Activated naive CD8-positive, alpha-beta T cell treated with anti-CD3 and anti-CD28 coated beads, Interleukin-2, amount 10 ng/mL, durations not matched to agents 7 days and 5 days (primary cell): ENCODE measurements at places on chromosomes 16 and 17. TPM values are rescaled to one million over a fixed set of nuclear protein-coding genes. Genes with fewer than 3 reads are reported as not detected.

- peaks cover 54% of the 10 kb centered on the region for H3K4me1 ChIP-seq
- DNase-seq = no peak
- peak overlapping the region; percentile 27 for H3K27ac ChIP-seq
- H3K27me3 ChIP-seq = no peaks in the 10 kb centered on the region
- peaks cover 47% of the 10 kb centered on the region for H3K36me3 ChIP-seq
Observed at GRCh38 chr17:2190014-2190413, 113.6 kb downstream of the SMG6 start.

- peaks cover 6% of the 10 kb centered on the region for H3K36me3 ChIP-seq
- H3K4me3 ChIP-seq = no peak overlapping the region
- no peaks in the 10 kb centered on the region for H3K27me3 ChIP-seq
- no peaks in the 10 kb centered on the region for H3K4me1 ChIP-seq
- DNase-seq = no peak
Observed at GRCh38 chr17:63382136-63382535, 64.0 kb downstream of the CYB561 start.

GRCh38 chr17:36703860-36704266 is 102.5 kb downstream of the MRM1 start:
- H3K27me3 ChIP-seq = peaks cover 31% of the 10 kb centered on the region
- H3K36me3 ChIP-seq = no peaks in the 10 kb centered on the region
- no peak overlapping the region for H3K27ac ChIP-seq
- DNase-seq = peak; percentile 82
- H3K4me1 ChIP-seq = no peaks in the 10 kb centered on the region
- H3K4me3 ChIP-seq = no peak overlapping the region

DNA sequence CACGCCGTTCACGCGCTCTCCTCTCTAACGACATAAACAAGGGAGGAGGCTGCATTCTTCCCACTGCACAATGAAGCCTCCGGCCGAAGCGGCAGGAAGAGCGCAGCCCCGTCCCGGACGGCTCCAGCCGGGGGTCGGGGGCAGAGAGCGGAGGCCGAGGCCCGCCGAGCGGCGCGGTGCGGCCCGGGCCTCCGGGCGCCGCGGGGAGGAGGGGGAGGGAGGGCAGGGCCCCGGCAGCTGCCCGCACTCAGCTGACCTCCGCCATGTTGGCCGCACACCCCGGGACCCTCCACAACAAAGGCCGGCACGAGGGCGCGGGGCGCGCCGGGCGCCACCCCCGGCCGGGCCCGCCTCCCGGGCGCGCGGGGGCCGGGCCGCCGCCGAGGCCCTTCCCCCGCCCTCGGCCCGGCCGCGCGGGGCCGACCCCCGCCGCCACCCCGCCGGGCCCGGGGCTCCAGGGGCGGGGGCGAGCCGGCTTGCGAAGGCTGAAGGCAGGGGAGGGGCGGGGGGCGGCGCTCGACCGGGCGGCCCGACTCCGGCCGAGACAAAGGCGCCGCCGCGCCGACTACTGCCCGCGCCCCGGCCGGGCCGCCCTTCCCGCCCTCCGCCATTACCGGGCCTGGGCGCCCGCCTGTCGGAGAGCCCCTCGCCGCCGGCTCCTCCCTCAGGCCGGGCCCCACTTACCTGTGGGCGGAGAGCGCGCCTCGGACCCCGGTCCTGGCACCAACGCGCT is 527 bp downstream of the SIAH1 start:
- peaks cover 3% of the 10 kb centered on the region for H3K36me3 ChIP-seq
- DNase-seq = peak; percentile 66
- H3K27me3 ChIP-seq = no peaks in the 10 kb centered on the region
- H3K4me3 ChIP-seq = peak overlapping the region; percentile 95
- H3K4me1 ChIP-seq = peaks cover 19% of the 10 kb centered on the region
- peak overlapping the region; percentile 90 for H3K27ac ChIP-seq

HEATR3 gene
- total RNA-seq = 20.1 TPM
